ENCODE measurements at places on chromosomes 1 and 21.

GRCh38 chr1:209621286-209621685, 30.9 kb downstream of the LAMB3 start:
- DNase-seq: no peak

- DNase-seq: no peak
These were observed 23.5 kb downstream of the F11R start for GRCh38 chr1:160997323-160998038.

GRCh38 chr21:38490411-38491020, 7.8 kb downstream of the ERG start:
- DNase-seq: no peak

- no peak for DNase-seq
These were observed 13.9 kb downstream of the CHIT1 start for GRCh38 chr1:203215573-203215972.

GRCh38 chr1:207627496-207627895, 17.4 kb upstream of the CR1L start:
- no peak for DNase-seq

- no peak for DNase-seq
These were observed 45.0 kb upstream of the ETS2 start for GRCh38 chr21:38760762-38761155.

DNA sequence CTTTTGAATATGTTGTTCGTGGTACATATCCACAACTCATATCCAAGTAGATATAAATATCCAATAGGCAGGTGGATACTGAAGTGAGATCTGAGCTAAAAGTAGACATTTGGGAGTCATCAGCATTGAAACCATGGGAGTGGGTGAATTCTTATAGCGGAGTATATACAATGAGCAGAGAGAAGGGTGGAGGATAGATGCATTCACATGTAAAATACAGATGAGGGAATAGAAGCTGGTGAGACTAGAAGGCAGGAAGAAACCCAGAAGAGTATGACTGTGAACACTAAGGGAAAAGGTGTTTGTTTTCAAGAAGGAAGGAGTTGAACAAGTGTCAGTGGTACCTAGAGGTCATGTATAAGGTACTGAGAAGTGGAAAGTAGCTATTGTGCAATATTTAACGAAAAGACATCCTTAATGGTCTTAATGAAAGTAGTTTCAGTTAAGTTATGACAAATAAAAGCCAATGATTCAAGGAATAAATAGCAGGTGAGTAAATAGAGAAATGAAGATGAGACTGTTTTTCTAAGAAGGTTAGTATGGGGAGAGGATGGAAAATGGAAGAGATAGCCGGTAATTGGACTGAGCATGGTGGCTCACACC, 181.6 kb upstream of the CACYBP start:
- no peak for DNase-seq
